Epithelial cell of umbilical artery (primary cell): ENCODE measurements at places on chromosomes 11 and 22. TPM values are rescaled to one million over a fixed set of nuclear protein-coding genes. Genes with fewer than 3 reads are reported as not detected.

LMNTD2 gene
- 0.30 and 0.65 TPM in 2 replicates for total RNA-seq

DDX6 gene
- 116 and 169 TPM in 2 replicates for total RNA-seq

C1QTNF5 gene
- 82.5 and 90.6 TPM in 2 replicates for total RNA-seq

RAB3IL1 gene
- total RNA-seq, result 0.32 and 1.1 TPM in 2 replicates

P2RX3 gene
- not detected in 2 replicates for total RNA-seq

OR6M1 gene
- total RNA-seq, result not detected in 2 replicates

CBLIF gene
- total RNA-seq, result not detected in 2 replicates
